ENCODE measurements at places on chromosomes 6 and 20. TPM values are rescaled to one million over a fixed set of nuclear protein-coding genes. Genes with fewer than 3 reads are reported as not detected.

The FAM83C gene
- total RNA-seq = not detected

The BTN1A1 gene
- not detected for total RNA-seq

The RIMS1 gene
- total RNA-seq = 3.3 TPM

The GNRH2 gene
- not detected for total RNA-seq

The PROCR gene
- total RNA-seq = 21.8 TPM

The NR2E1 gene
- 2.1 TPM for total RNA-seq

The SNRPB2 gene
- total RNA-seq = 69.8 TPM

The ZSCAN23 gene
- total RNA-seq = 8.4 TPM

The TRIM31 gene
- not detected for total RNA-seq

The TGM2 gene
- 33.4 TPM for total RNA-seq

The VWA7 gene
- 0.34 TPM for total RNA-seq

The BPIFA2 gene
- total RNA-seq = not detected

The RRBP1 gene
- total RNA-seq = 93.3 TPM

The SLC13A3 gene
- total RNA-seq = 0.11 TPM

The DZANK1 gene
- total RNA-seq = 1.4 TPM

The SF3B5 gene
- total RNA-seq = 200 TPM

The EMILIN3 gene
- total RNA-seq = not detected

The SHLD1 gene
- 2.8 TPM for total RNA-seq

The PLEKHG1 gene
- total RNA-seq = 2.8 TPM

The OR12D1 gene
- not detected for total RNA-seq

The ADGRB3 gene
- under 0.01 TPM for total RNA-seq

The OPRM1 gene
- total RNA-seq = not detected

The CBFA2T2 gene
- total RNA-seq = 5.1 TPM

The GLP1R gene
- not detected for total RNA-seq

The CYP39A1 gene
- 5.1 TPM for total RNA-seq

The OR5V1 gene
- total RNA-seq = not detected

The POLR1C gene
- total RNA-seq = 71.7 TPM

The IDH3B gene
- 228 TPM for total RNA-seq

The SRSF12 gene
- 0.51 TPM for total RNA-seq

The POU5F1 gene
- total RNA-seq = 5.6 TPM

The SLC22A1 gene
- 2.8 TPM for total RNA-seq

The UBR2 gene
- 23.1 TPM for total RNA-seq

The BHLHE23 gene
- total RNA-seq = not detected

The LY6G6D gene
- total RNA-seq = not detected

The RAD21L1 gene
- total RNA-seq = 0.63 TPM

The C6orf15 gene
- not detected for total RNA-seq

The PPDPF gene
- 30.6 TPM for total RNA-seq

The PCMTD2 gene
- total RNA-seq = 59.5 TPM

The CSTF1 gene
- total RNA-seq = 44.1 TPM

The NMBR gene
- total RNA-seq = not detected

The LAMA5 gene
- 3.1 TPM for total RNA-seq

The TRIM10 gene
- not detected for total RNA-seq

The PCSK2 gene
- 0.06 TPM for total RNA-seq

The ZCCHC3 gene
- 14.3 TPM for total RNA-seq

The RPP21 gene
- total RNA-seq = 170 TPM

The FGD2 gene
- total RNA-seq = not detected

The HLA-DQA2 gene
- total RNA-seq = not detected

The RPN2 gene
- total RNA-seq = 191 TPM

The WFDC10B gene
- not detected for total RNA-seq

The SGK2 gene
- total RNA-seq = 0.06 TPM

The ISM1 gene
- 0.46 TPM for total RNA-seq

The SPATA2 gene
- total RNA-seq = 3.3 TPM
